ENCODE measurements at places on chromosomes 3 and 15.

GRCh38 chr3:45884368-45885201 lies 1.8 kb upstream of the CCR9 start:
- no peak for DNase-seq

GRCh38 chr15:70892912-70893560 lies 410 bp downstream of the LRRC49 start:
- DNase-seq = no peak

DNA sequence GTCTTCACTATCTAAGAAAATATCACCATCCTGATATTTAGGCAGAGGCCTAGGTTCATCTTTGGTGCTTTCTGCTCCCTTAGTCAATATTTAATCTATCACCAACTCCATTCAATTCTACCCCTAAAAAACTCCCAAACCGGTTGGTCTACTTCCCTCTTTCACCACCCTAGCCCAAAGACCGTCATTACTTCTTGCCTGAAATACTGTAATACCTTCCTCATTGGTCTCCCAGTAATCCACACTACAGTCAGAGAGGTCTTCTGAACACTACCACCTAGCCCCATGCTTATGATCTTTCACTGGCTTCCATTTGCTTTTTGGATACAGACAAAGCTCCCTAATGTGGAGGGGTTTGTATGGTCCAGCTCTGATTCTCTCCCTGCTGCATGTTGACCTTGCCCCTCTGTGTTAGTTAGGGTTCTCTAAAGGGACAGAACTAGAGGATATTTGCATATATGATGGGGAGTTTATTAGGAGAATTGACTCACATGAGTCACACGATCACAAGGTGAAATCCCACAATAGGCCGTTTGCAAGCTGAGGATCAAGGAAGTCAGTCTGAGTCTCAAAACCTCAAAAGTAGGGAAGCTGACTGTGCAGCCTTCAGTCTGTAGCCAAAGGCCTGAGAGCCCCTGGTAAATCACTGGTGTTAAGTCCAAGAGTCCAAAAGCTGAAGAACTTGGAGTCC lies 36.4 kb upstream of the ATP2C1 start:
- no peak for DNase-seq

GRCh38 chr15:25780479-25781255 lies 82.5 kb downstream of the ATP10A start:
- no peak for DNase-seq
